ENCODE measurements at places on chromosomes 11 and 22.
A peak's percentile ranks its signal among the peaks of the same experiment; 100 is the strongest.

DNA sequence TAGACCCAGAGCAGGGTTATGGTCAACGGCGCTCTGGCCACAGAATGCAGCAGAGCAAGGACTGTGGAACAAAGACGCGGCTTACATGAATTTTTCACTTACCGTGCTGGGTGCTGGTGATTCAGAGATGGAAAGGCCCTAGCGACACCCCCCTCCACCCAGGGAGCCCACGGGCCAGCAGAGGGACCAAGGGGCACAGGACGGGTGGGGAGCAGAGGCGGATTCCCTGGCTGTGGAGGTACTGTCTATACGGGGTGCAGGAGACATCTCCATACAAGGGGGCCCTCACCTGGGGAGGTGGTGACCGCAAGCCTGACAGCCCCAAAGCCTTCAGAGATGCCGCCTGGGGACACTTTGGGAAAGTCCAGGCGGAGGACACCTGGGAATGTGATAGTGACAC is 1.1 kb upstream of the SEPTIN5 start:
- DNase-seq, result no peak

GRCh38 chr11:34721646-34722045 is 100.8 kb downstream of the EHF start:
- no peak for DNase-seq

- no peak for DNase-seq
Observed at GRCh38 chr11:12200279-12200990, 90.0 kb downstream of the MICAL2 start.

- no peak for DNase-seq
Observed at GRCh38 chr22:27247701-27248434, 553.7 kb downstream of the MN1 start.

DNA sequence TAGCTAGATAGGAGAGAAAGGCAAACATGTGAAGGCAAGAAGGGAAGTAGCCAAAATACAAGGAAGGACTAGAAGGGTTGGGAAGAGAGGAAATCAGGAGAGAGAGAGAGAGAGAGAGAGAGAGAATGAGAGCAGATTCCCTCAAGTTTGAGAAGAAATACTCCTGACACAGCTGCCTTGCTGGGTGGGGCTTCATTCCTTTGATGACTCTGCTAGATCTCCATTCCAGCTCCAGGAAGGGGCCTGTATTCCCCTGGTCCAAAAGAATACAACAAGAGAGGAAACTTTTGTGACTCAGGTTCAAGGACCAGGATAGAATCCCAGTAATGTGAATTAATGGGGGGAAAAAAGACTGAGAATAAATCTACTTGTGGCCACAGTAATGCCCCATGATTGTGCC is 62.9 kb upstream of the SPON1 start:
- DNase-seq, result no peak

- no peak for DNase-seq
Observed at GRCh38 chr11:66228521-66228920, 39.9 kb upstream of the RAB1B start.

GRCh38 chr11:97893612-97894011 is 1127.1 kb upstream of the CNTN5 start:
- no peak for DNase-seq

GRCh38 chr11:78417175-78417887 is at the start of gene GAB2:
Gene GAB2, minus strand, starts transcription at chr11:78417820. Its CDS starts 100 bp downstream, at chr11:78417720.
- DNase-seq, result no peak

DNA sequence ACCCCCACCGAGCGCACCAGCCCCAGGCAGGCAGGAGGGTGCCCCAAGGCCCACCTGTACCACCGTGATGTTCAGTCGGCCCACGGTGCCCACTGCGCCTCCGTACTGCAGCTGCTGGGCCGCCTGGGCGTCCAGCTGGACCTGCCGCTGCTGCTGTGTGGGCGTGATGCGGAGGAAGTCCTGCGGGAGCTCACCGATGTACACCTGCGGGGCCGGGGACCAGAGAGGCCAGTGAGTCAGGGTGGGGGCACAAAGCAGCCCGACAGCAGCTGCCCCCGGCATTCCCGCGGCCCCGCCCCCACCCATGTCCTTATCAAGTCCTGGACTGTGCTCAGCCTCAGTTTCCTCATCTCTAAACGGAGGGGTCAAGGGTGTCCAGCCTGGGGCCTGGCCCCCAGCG is 13.8 kb downstream of the TOLLIP start:
- no peak for DNase-seq

DNA sequence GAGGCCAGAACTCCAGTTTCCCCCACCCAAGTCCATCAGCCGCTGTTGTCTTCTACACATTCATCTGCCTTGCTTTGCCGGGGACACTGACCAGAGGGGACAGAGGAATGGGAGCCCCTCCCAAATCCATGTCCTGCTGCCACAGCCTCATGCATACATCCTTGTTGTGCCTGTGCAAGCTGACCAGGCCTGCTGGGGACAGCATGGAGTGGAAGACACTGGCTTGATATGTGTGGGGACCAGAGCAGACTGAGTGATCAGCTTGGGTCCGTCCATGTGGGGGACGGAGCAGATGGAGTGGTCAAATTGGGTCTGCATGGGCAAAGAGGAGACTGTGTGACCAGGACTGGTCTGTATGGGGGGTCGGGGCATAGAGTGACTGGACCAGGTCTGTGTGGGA is 43.8 kb downstream of the KCNC1 start:
- no peak for DNase-seq

DNA sequence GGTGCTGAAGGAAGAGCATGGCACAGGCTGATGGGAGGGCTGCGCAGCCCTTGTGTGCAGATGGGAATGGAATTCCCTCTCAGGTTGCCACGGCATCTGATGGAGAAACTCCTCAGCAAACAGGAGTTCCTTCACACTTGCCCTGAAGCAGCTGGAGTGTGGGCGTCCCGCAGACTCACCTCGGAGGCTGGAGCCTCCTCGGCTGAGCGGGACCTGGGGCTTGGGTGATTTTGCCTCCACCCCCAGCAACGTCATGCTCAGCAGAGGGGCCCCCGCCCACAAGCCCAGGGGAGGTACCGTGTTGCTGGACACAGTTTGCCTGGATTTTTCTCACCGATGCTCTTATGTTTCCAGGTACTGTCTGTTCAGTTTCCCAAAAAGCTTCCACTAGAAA is 63.4 kb downstream of the MYO7A start:
- DNase-seq, result no peak

DNA sequence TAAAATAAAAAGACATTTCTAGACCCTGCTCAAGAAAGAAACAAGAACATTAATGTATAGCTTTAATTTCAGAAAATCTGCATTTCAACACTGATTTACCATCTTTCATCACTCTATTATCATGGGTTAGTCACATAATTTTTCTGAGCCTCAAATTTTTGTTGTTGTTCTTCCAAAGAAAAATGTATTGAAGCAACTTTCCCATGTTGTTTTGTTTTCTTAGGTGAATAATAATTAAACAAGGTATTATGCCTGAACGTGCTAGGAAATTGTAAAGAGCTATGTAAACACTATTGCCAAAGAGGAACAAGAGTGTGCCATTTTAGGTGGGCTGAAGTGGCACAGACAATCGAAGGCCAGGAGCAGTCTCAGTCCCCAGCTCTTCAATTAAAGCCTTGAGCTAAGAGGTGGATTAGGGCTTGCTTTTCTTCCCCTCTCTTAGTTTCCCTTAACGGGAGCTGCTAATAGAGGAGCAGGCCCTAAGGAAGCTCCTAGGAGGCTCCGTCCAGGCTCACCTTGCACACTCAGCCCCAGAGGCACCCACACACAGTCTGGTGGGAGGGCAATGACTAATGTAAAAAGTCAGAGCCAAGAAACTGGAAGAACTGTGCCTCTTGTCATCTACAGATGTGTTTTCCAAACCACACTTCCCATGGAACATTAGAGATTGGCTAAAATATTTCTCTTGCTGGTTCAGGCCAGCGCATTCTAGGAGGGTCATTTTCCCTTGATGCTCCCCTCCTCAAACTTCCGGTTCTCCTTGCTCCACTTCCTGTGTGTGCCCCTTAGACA is 8.8 kb upstream of the UBASH3B start:
- no peak for DNase-seq

- no peak for DNase-seq
Observed at GRCh38 chr11:48052183-48053044, 72.1 kb downstream of the PTPRJ start.

GRCh38 chr11:96103102-96103501 is 179.2 kb upstream of the MTMR2 start:
- no peak for DNase-seq

GRCh38 chr11:116865696-116866095 is 28.3 kb upstream of the APOA1 start:
- DNase-seq, result no peak

- no peak for DNase-seq
Observed at GRCh38 chr11:16070573-16070972, 285.8 kb downstream of the SOX6 start.

GRCh38 chr11:8258784-8259183 is 4.9 kb downstream of the LMO1 start:
- no peak for DNase-seq

GRCh38 chr11:75325713-75326438 is 25.6 kb downstream of the ARRB1 start:
- DNase-seq, result no peak

GRCh38 chr11:130166457-130166784 is 6.8 kb downstream of the ST14 start:
- DNase-seq, result no peak

- peak; percentile 20 for DNase-seq
Observed at GRCh38 chr11:19281041-19281440, 40.3 kb upstream of the E2F8 start.

DNA sequence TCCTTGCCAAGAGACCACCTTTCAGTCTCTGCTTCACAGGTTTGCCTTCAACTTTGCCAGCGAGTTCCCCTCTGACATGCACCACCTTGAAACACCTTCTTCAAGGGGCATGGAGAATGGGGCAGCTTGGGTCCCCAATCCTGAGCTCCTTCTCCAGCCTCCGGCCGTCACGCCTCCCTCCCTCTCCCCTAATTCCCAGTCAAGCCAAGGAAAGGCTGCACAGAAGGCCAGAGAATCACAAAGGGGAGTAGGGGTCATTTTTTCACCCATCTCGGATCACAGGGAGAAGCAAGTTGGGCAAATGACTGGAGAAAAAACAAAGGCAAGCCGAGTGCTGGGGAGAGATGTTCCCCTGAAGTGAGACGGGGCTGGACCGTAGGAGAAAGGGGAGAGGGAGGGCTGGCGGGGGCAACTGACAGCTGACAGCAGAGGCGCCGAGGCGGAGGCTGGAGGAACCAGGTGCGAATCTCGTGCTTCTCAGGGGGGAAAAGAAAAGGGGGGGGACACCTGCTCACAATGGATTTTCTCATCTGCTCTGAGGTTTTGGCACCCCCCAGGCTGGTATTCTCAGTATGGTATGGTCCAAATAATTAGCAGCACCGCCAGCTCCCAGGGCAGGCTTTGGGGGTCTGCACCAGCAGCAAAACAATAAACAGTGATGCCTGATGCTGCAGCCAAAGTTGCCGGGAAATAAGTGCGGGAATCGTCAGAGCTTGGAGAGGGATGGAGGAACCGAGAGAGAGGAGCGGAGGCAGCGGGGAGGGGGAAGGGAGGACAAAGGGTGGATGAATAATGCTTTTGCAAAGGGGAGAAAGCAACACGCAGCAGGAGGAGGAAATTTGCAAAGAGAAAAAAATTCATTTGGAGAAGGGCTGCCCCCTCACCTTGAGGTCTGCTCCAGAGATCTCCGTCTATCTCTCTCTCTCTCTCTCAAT is 644 bp downstream of the YPEL4 start:
- no peak for DNase-seq

DNA sequence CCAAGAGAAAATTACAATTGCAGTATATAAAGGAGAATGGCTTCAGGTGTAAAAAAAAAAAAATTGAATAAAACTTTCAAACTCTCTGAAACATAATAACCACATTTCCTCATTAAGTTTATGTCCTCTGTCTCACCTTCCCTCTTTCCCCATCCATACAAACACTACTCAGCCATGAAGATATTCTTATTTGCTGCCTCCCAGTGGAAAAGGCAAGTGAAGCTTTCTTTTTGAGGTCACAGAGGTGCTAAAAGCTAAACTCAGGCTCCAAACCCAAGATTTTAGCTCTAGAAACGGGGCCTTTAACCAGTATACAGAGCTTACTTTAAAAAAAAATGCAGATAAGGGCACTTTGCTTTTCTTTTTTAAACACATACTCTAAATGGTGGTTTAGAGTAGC is 1568.5 kb downstream of the FAM181B start:
- no peak for DNase-seq

DNA sequence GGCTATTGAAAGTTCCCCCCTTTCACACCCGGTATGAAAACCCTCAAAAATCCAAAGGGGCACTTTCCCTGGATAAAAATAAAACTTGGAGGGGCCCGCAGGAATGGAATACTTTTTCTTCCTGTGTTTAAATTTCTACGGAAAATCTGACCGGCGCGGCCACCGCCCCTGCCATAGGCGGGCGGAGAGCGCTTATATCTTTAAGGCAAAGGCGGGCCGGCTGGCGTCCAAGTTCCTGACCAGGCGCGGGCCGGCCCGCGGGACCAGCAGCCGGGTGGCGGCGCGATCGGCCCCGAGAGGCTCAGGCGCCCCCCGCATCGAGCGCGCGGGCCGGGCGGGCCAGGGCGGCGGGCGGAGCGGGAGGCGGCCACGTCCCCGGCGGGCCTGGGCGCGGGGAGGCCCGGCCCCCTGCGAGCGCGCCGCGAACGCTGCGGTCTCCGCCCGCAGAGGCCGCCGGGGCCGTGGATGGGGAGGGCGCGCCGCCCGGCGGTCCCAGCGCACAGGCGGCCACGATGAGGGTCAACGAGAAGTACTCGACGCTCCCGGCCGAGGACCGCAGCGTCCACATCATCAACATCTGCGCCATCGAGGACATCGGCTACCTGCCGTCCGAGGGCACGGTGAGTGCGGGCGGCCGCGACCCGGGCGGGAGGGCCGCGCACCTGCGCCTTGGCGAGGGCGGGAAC is at the start of gene ANO1:
Gene ANO1, plus strand, starts transcription at position 223 of the 686 bp plus-strand sequence. Its CDS starts 290 bp downstream, at position 513.
- DNase-seq, result no peak

GRCh38 chr22:28819253-28820096 is 19.1 kb upstream of the XBP1 start:
- no peak for DNase-seq

GRCh38 chr11:44905131-44905866 is 45.4 kb downstream of the TP53I11 start:
- no peak for DNase-seq

GRCh38 chr11:61701242-61701886 is 21.2 kb downstream of the DAGLA start:
- DNase-seq, result no peak
